ENCODE measurements at places on chromosomes 13 and 19.
A peak's percentile ranks its signal among the peaks of the same experiment; 100 is the strongest.

GRCh38 chr13:107882708-107883560 is 332.4 kb downstream of the LIG4 start:
- H3K36me3 ChIP-seq: no peaks in the 10 kb centered on the region
- H3K27me3 ChIP-seq: no peaks in the 10 kb centered on the region
- H3K27ac ChIP-seq: no peak overlapping the region

DNA sequence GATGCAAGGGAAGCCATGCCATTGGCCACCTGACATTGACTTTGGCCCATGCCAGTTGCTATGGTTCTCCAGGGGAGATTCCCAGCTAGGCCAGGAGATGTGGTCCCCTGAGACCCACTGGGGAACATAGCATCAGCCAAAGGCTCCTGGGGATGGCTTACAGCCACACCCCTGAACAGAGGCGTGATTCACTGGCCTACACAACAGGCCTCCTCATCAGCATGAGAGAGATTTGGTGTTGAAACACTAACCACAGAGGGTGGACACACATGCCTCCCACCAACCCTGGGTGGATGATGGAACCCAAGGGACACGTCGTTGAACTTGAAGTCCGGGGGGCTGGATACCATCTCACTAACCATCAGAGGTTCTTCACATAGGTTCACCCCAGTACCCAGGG is 14.4 kb downstream of the IQCN start:
- peaks cover 2% of the 10 kb centered on the region for H3K27me3 ChIP-seq
- DNase-seq: no peak
- H3K36me3 ChIP-seq: no peaks in the 10 kb centered on the region
- no peaks in the 10 kb centered on the region for H3K4me1 ChIP-seq
- H3K4me3 ChIP-seq: no peak overlapping the region

DNA sequence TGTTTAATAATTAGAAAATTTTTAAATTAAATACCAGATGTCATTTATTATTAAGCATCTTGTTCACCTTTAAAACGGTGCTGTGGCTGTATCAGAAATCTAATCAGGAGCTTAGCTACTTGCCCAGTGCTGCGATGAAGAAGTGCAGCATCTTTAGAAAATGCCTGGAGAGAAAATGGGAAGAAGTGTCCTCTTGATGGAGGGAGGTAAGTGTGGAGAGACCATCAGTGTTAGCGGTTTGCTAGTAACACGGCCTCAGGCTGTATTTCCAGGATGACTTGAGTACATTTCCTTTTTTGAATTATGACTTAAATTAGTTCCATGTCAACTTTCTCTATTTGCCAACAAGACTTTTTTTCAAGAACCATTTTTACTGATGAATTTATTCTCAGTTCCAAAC is 74.1 kb downstream of the SHISA2 start:
- peaks cover 29% of the 10 kb centered on the region for H3K4me1 ChIP-seq
- no peak overlapping the region for H3K4me3 ChIP-seq
- no peak overlapping the region for H3K27ac ChIP-seq
- H3K36me3 ChIP-seq: no peaks in the 10 kb centered on the region

GRCh38 chr19:4115050-4115817 is 8.7 kb downstream of the MAP2K2 start:
- peak overlapping the region; percentile 73 for H3K27ac ChIP-seq
- H3K4me3 ChIP-seq: peak overlapping the region; percentile 8
- peaks cover 34% of the 10 kb centered on the region for H3K36me3 ChIP-seq
- H3K4me1 ChIP-seq: peaks cover 36% of the 10 kb centered on the region

DNA sequence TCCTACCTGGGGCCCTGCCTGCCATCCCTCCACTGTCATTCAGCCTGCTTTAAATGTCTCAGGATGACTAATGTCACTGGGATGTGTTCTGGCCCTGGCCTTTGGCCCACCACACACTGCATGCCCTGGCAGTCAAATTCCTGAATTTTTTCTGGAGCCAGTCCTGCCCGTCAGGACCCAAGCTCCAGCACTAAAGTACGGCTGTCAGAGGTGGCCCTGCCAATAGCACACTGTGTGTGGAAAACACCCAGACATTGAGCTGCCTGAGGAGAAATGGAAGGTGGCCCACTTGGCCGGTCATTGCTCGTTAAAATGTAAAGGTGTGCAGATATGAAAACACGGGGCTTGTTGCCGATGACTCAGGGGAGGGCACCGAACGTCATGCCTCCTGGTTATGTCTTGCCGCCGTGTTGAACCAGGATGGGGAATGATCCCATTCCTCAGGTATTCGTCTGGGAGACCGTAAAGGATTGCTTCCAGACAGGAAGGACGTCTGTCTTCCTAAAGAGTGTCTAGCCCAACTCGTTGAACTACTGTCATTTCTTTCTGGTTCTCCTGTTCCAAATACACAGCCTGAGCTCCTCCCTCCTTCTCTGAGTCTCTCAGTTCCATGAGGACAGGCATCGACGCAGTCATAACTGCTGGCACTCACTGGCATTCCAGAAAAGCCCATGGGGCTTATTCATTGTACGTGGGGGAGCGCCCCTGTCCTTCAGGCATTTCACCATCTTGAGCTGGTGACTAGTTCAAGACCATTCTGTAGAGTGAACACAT is 40.6 kb downstream of the COL4A2 start:
- no peak overlapping the region for H3K4me3 ChIP-seq
- no peaks in the 10 kb centered on the region for H3K36me3 ChIP-seq
- no peak for DNase-seq
- H3K27ac ChIP-seq: no peak overlapping the region

GRCh38 chr19:41951686-41952172 is 7.4 kb downstream of the RABAC1 start:
- peaks cover 28% of the 10 kb centered on the region for H3K4me1 ChIP-seq
- H3K27me3 ChIP-seq: no peaks in the 10 kb centered on the region
- H3K36me3 ChIP-seq: peaks cover 1% of the 10 kb centered on the region

DNA sequence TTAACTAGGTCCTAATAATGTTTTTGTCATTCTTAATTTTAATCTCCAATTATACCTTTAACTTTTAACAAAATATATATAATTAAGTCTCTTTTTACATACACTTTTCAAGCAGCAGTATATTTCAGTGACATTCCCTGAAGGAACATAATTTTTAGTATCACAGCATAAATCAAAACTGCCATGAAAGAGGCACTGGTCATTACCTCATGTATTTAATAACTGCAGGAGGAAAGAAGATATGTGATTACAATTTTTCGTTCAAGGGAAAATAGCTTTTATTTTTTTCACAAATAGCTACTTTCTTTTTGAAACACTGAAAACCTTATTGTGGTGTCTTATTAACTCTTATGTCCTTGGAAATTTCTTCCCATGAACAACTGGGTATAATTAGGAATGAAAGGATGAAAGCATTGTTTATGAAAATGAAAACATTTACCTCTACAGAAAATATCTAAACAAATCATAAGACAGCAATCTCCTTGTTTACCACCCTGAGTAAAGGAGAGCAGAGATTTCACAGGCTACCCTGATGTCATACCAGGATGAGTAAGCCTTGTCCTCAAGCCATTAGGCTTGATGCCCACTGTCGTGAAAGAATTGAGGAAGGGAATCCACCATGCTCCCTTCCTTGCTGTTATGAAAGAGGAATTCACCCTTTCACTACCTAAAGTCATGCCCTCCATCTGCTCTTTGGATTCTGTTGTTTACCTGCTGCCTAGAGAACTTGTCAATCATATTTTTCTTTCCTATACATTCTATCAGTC is 877.2 kb upstream of the PCDH20 start:
- H3K27ac ChIP-seq: no peak overlapping the region
- H3K4me3 ChIP-seq: no peak overlapping the region
- no peaks in the 10 kb centered on the region for H3K4me1 ChIP-seq
- H3K36me3 ChIP-seq: no peaks in the 10 kb centered on the region
- DNase-seq: no peak

DNA sequence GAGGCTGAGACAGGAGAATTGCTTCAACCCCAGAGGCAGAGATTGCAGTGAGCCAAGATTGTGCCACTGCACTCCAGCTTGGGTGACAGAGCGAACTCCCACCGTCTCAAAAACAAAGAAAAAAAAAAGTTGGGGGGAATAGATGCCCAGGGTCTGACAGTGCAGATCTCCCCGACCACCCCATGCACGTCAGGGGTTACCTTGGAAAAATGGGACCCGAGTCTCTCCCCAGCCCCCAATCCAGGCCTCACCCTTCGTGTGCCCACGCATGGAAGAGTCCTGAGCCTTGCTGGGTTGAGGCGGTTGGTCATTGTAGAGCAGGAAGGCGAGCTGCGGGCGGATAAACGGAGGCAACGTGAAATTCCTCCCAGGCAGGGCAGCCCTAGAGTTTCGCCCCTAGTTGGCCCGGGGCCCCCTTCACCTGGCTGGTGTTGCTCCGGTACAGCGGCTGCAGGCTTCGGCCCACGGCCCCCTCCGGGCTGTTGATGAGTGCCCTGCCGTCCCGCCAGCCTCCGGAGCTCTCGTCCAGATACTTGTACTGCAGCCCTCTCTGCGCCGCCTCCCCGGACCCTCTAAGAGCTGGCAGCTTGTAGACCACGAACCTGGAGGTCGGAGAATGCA is 588 bp downstream of the DNASE2 start:
- H3K36me3 ChIP-seq: peaks cover 6% of the 10 kb centered on the region
- peak; percentile 32 for DNase-seq
- H3K4me3 ChIP-seq: peak overlapping the region; percentile 90

- H3K27ac ChIP-seq: peak overlapping the region; percentile 26
- H3K36me3 ChIP-seq: no peaks in the 10 kb centered on the region
- no peak for DNase-seq
- no peak overlapping the region for H3K4me3 ChIP-seq
Observed at GRCh38 chr19:13859361-13859880, 17.5 kb upstream of the NANOS3 start.

DNA sequence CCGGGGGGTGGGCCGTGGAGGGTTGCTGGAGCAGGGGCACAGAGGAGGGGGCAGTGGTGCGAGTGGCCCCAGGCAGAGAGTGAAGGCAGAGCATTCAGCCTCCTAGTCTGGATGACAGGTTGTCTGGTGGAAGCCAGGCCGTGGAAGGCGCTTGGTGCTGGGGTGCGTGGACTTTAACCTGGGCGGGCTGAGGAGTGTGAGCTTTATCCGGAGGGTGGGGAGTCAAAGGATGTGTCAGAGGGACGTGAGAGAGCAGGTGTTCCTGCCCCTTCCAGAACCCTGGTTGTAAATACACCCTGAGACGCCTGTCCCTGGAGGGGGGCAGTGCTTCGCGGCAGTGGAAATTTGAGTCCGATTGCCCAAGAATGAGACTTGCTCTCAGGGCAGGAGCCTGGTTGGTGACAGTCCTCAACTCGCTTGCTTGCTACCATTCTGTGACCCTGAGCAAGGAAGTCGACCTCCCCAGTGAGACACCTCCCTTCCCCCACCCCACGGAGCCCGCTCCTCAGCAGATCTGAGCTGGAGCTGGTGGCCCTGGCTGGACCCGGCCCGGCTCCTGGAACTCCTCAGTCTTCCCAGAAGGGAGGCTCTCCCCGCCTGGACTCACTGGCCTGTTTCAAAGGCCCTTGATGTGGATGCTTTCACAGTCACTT is 2.3 kb downstream of the SPPL2B start:
- peak overlapping the region; percentile 49 for H3K27ac ChIP-seq
- H3K4me3 ChIP-seq: peak overlapping the region; percentile 31
- peaks cover 58% of the 10 kb centered on the region for H3K4me1 ChIP-seq
